ENCODE measurements at places on chromosomes 11 and 22.

- DNase-seq: no peak
Measured at GRCh38 chr22:42983470-42983869, 31.5 kb downstream of the PACSIN2 start.

DNA sequence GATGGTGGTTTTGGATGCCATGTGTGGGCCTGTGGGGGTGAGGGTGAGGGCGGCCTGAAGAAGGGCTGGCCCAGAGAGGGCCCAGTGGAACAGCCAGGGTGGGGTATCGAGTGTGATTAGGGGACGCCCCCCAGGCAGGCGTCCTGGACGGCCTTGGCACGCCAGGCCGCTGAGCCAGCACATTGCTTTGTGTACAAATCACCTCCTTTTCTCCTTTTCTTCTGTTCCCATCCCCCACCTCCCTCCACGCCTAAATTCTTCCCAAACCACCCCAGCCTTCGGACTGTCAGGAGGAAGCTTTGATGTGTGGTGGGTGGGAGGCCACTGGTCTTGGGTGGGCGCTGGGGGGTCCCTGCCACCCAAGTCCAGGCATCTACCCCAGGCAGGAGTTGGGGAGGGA is 7.8 kb upstream of the CD248 start:
- DNase-seq: no peak

- no peak for DNase-seq
Measured at GRCh38 chr22:29801796-29802195, 34.6 kb downstream of the UQCR10 start.

GRCh38 chr22:39994566-39995392 is at the start of gene FAM83F:
Gene FAM83F (plus strand): TSS chr22:39994954. CDS start chr22:39995043, 89 bp downstream.
- DNase-seq: peak; percentile 11

DNA sequence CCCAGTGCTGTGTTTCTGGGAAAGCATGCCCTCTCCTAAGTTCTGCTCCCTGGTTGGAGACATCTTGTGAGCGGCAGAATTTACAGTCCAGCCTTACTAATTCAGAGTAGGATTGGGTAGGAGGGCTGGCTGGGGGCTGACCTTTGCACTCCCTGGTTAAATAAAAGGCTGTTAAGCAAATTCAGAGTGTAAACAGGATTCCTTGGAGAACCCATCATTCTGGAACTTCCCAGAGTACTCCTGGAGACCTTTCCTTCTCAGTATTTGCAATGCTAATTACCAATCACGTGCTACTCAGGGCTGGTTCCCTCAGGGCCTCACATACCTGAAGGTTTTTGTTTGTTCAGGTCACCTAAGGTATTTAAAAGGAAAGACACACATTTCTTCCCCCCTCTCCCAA is 340.2 kb downstream of the TBC1D22A start:
- no peak for DNase-seq

- DNase-seq: no peak
Measured at GRCh38 chr11:115475564-115475963, 28.7 kb downstream of the CADM1 start.

DNA sequence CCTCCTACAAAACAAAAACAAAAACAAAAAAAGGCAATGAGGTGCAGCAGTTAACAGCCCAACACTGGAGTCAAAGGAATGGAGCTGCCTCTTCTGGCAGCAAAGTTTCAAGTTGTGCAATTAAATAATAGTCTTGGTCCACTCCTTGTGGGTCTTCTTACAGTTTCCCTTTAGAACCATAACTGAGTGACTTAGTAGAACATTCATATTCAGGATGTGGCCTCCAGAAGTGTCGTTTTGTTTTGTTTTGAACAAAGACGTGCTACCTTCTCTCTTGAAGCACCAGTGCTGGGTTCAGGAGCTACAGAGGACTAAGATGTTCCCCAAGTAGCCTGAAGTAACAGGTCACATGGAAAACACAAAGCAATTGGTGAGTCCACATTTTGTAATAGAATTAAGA is 2.0 kb upstream of the JAML start:
- no peak for DNase-seq

DNA sequence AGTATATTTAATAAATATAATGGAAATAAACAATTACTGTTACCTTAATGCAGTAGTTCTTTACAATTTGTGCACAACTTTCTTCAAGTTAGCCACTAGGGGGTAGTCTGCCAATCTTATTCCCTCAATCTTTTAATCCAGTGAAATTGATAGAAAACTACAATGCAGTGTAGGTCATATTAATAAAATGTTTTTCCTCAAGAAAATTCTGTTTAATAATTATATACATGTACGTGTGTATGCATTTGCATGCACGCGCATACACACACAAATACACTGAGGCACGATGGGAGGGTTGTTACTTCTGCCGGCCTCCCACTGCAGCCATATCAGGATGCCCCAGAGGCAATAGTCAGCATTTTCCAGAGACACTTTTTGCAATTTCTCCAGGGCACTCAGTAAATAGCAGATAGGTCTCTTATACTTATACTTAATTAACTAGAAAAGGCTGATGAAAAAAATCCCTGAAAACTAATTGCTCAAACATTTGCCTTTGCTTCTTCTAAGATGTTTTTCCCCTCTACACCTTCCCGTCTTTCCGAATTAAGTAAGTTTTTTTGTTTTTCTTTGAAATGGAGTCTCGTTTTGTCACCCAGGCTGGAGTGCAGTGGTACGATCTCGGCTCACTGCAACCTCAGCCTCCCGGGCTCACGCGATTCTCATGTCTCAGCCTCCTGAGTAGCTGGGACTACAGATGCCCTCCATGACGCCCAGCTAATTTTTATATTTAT is 3.1 kb downstream of the GAB2 start:
- DNase-seq: no peak

- no peak for DNase-seq
Measured at GRCh38 chr22:39181778-39182177, 29.3 kb upstream of the CBX7 start.

DNA sequence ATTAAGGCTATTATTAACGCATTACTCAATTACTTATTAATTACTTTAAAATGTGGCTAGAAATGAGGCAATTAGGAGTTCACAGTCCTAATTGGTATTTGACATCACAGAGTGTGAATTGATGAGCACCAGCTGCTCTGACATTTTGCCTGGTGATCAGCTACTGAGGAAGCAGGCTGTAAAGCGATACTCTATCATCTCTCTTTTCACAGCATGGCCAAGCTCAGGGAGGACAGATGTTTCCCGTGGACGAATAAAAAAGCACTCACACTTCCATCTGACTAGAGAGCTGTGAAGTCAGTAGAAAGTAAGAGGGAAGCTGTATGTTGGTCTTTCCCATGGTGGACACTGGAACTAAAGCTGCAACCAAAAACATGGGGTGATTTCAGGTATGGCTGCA is 29.1 kb upstream of the SYT9 start:
- no peak for DNase-seq

GRCh38 chr11:126485021-126485792 is 129.7 kb downstream of the ST3GAL4 start:
- no peak for DNase-seq

GRCh38 chr11:72030472-72031045 is 31.9 kb downstream of the IL18BP start:
- no peak for DNase-seq

- no peak for DNase-seq
Measured at GRCh38 chr11:19352771-19353160, 112.0 kb upstream of the E2F8 start.

- no peak for DNase-seq
Measured at GRCh38 chr11:90493379-90493778, 270.5 kb upstream of the CHORDC1 start.

GRCh38 chr22:19887256-19887985 is 32.7 kb upstream of the GNB1L start:
- DNase-seq: no peak

GRCh38 chr11:7900686-7901085 is 30.4 kb downstream of the OR10A6 start:
- DNase-seq: no peak

DNA sequence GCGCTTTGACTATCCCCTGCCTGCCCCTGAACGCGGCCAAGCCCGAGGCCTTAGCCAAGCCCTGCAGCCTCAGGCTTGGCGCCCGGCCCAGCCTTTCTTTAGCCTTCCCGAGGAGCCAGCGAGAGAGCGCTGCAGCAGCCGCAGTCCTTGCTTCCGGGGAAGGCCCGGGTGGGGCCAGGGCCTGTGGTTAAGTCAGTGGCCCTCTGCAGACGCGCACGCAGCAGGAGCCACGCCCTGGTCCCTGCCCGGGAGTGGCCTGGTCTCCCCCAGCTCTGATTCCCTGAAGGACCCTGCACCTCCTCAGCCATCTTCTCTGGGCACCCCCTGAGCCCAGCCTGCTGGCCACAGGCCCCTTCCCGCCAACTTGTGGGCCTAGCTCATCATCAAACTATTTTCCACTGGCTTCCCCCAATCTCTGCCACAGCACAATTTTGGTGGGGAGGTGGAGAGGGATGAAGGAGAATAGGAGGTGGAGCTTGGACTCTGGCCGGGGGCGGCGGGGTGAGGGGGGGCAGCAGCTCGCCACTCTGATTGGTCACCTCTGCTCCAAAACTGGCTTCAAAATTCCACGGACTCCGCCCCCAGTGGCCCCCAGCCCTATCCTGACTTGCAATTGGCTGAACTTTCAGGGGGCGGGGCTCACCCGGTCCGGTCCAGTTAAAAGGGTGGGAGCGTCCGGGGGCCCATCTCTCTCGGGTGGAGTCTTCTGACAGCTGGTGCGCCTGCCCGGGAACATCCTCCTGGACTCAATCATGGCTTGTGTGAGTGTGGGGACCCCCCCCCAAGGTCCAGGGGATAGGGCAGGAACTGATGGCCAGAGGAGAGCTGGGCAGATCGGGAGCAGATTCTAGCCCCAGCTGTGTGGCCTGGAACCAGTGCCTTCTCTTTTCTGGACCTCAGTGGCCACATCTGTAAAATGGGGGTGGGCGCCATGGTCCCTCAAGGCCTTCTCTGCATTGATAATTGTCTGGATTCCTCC is at the start of gene LGALS1:
Gene LGALS1, plus strand, starts transcription at position 686 of the 979 bp plus-strand sequence. Its CDS starts 67 bp downstream, at position 753.
- DNase-seq: peak; percentile 21

GRCh38 chr11:78938971-78939370 is 364.3 kb upstream of the NARS2 start:
- DNase-seq: no peak

- DNase-seq: no peak
Measured at GRCh38 chr11:46524201-46524770, 69.5 kb downstream of the AMBRA1 start.

GRCh38 chr22:18035751-18036150 is 11.4 kb upstream of the MICAL3 start:
- DNase-seq: no peak

- DNase-seq: no peak
Measured at GRCh38 chr11:10931761-10932670, 74.2 kb upstream of the ZBED5 start.

GRCh38 chr22:17235861-17236260 is 16.6 kb upstream of the ADA2 start:
- no peak for DNase-seq

DNA sequence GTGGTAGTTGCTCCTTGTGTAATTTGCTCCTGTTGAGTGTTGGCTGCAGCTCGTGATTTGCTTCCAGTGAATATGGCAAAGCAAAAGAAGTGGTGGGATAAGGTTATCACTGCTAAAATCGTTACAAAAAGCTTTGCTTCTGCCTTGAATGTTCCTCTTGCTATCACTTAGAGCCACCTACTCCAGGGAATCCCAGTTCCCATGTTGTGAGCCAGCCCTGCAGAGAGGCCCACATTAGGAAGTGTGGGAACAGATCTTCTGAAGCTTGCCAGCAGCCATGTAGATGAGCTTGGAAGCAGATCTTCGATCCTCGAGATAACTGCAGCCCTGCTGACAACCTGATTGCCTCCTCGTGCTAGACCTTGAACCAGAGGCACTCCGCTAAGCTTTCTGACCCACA is 71.0 kb downstream of the SPECC1L start:
- DNase-seq: no peak

DNA sequence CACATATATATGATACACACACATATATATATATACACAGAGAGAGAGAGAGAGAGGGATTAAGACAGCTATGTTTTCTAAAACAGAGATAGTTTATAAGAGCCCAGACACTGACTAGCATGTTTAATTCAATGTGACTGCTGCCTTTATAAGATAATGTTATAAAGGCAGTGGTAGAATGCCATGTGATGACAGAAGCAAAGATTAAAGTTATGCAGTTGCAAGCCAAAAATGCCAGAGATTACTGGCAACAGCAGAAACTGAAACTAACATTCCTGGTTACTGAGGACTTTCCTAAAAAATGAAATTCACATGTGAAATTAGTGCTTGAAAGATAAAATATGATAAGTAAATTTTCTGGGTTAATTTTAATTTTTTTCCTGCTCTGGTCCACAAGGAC is 1888.9 kb downstream of the LRRC4C start:
- no peak for DNase-seq

- DNase-seq: no peak
Measured at GRCh38 chr11:69259096-69259495, 34.9 kb upstream of the MYEOV start.

- DNase-seq: no peak
Measured at GRCh38 chr11:43901551-43901950, 20.9 kb downstream of the ALKBH3 start.

GRCh38 chr11:128607819-128608218 is 20.5 kb upstream of the ETS1 start:
- no peak for DNase-seq

GRCh38 chr22:29195118-29195963 is 10.4 kb upstream of the EMID1 start:
- no peak for DNase-seq

- no peak for DNase-seq
Measured at GRCh38 chr22:17234144-17234623, 14.9 kb upstream of the ADA2 start.

GRCh38 chr22:37641561-37641949 is 2.1 kb downstream of the SH3BP1 start:
- DNase-seq: no peak

GRCh38 chr11:113602483-113602882 is 103.6 kb downstream of the TMPRSS5 start:
- DNase-seq: no peak

- no peak for DNase-seq
Measured at GRCh38 chr11:95556342-95557163, 233.0 kb downstream of the FAM76B start.

DNA sequence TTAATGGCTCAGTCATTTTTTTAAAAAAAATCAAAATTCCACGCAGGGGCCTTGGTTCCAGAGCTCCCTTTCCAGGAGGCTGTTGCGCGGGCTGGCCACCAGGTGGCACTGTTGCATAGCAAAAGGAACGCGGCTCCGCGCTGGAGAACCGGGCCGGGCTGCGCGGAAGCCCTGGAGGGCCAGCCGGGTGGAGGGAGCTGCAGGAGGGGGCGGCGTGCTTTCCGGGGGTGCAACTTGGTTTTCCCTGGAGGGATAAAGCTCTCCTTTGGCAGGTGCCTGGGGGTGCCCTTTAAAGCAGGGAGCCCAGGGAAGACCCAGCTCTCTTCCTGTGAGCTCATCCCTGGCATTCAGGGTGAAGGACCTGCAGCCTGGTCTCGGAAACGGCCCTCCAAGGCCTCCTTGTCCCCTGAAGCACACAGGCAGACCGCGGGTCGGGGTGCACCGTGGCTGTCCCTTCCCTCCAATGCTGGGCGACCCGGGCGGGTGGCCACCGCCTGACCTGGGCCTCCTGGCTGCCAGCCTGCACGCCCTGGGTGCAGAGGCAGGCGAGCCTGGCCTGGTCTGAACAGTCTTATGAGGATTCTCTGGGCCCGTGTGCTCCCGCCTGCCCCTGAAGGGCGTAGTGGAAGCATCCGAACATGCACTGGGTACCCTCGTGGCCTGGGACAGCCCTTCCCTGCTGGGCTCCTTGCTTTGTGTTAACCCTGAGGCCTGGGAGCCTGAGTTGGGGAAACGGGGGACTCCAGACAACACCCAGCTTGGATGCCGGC is 23.4 kb downstream of the KRTAP5-5 start:
- DNase-seq: peak; percentile 61
